Calu3 (cell line): ENCODE measurements at places on chromosomes 7 and 10. TPM values are rescaled to one million over a fixed set of nuclear protein-coding genes. Genes with fewer than 3 reads are reported as not detected.

The IDI2 gene
- total RNA-seq, result not detected in 2 replicates

The C10orf90 gene
- not detected in 2 replicates for total RNA-seq

The EPO gene
- total RNA-seq, result not detected in 2 replicates

The PI4K2A gene
- 12.6 and 13.0 TPM in 2 replicates for total RNA-seq

The ALOX5 gene
- 44.9 and 57.0 TPM in 2 replicates for total RNA-seq

DNA sequence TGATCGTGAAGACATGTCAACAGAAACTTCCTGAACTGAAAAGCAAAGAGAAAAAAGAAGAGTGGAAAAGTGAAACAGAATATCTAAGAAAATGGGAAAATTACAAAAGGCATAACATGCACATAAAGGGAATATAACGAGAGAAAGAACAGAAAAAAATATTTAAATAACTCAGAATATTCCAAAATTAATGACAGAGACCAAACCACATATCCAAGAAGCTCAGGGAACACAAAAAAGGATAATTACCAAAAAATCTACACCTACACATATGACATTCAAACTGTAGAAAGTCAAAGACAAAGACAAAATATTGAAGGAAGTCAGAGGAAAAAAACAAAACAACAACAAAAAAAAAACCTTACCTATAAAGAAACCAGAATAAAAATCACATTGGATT, 105.5 kb downstream of the OR13A1 start:
- H3K27me3 ChIP-seq, result peaks cover 40% of the 10 kb centered on the region
- H3K4me3 ChIP-seq, result no peak overlapping the region
- H3K27ac ChIP-seq, result no peak overlapping the region
- H3K4me1 ChIP-seq, result no peaks in the 10 kb centered on the region
- H3K36me3 ChIP-seq, result no peaks in the 10 kb centered on the region

- peaks cover 26% of the 10 kb centered on the region for H3K36me3 ChIP-seq
- H3K4me3 ChIP-seq, result peak overlapping the region; percentile 97
- no peaks in the 10 kb centered on the region for H3K27me3 ChIP-seq
- DNase-seq, result peak; percentile 12
- H3K4me1 ChIP-seq, result peaks cover 9% of the 10 kb centered on the region
Measured at GRCh38 chr10:113680190-113681111, 739 bp downstream of the CASP7 start.

DNA sequence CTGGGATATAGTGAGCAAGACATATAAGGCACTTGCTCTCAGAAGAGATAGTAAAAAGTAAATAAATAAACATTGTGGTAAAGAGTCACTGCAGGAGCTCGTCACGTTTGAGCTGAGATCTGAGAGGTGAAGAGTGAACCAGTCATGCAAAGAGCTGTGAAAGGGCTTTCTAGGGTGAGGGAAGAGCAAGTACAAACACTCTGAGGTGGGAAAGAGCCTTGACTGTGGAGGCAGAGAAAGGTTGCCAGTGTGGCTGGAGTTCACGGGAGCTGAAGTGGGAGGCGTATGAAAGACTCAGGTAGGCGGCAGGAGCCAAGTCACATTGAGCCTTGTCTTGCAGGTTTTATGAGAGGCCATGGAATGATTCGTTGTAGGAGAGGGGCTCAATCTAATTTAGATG, 141.0 kb downstream of the C1GALT1 start:
- H3K27ac ChIP-seq, result no peak overlapping the region
- no peak for DNase-seq
- no peaks in the 10 kb centered on the region for H3K36me3 ChIP-seq
- H3K4me3 ChIP-seq, result no peak overlapping the region
- peaks cover 3% of the 10 kb centered on the region for H3K27me3 ChIP-seq

DNA sequence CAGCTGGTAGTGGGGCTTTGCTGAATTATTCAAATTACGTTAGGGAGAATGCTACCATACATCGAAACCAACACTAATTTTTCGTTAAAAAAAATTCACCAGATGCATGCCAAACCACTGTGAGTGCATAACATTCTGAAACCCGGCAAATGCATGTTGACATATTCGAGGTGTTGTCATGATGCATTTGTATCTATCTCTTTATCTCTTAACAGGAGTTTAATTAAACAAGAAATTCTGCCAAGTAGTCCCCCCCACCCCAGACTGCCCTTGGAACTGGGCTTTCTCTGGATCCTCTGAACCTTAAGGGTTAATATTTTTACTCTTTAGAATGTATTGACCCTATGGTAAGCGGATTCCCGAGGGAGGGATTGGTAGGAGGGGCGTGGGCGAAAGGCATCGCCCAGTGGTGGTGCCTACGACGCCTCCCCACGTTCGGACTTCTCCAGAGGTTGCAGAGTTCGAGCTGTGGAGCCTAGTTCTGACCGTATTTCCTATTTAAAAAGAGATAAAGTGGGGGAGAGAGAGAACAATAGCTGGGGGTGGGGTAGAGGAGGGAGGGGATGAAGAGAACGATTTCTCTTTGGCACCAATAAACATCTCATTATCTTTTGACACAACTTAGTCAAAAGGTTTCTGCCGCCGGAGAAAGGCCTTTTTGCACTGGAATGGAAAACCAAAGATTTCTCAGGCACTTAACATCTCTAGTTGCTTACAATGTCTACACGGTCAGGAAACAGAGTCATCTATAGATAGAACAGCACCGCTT, 7.2 kb downstream of the DLX6 start:
- no peak overlapping the region for H3K4me3 ChIP-seq
- H3K27me3 ChIP-seq, result peaks cover 80% of the 10 kb centered on the region
- peaks cover 9% of the 10 kb centered on the region for H3K36me3 ChIP-seq
- peaks cover 8% of the 10 kb centered on the region for H3K4me1 ChIP-seq

DNA sequence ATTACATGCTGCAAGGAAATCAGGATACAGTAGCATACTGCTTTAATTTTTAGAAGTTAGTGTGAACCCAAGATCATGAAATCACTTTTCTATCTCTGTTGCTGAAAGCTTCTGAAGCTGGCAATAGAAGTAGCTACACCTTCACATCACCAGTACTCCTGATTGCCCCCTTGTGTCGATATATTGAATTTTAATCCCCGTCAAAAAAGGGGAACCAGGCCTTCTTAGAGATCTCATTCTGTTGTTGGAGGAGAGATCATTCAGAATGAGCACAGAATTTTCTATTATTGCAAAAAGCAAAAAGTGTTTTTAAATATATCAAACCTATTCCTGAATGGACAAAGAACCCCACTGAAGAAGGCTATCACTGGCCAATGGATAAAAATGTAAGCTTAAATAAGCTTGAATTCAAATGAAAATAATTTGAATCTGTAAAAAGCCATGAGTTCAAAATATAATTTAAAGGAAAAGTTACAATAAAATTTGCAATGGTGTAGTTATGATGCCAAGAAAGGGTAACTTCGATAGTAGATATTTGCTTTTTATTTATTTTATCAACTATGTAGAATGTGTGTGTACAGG, 39.7 kb upstream of the TEX47 start:
- no peak overlapping the region for H3K4me3 ChIP-seq
- peak; percentile 21 for DNase-seq
- no peak overlapping the region for H3K27ac ChIP-seq
- no peaks in the 10 kb centered on the region for H3K36me3 ChIP-seq
- H3K27me3 ChIP-seq, result no peaks in the 10 kb centered on the region
- H3K4me1 ChIP-seq, result no peaks in the 10 kb centered on the region

- H3K4me1 ChIP-seq, result no peaks in the 10 kb centered on the region
- peaks cover 95% of the 10 kb centered on the region for H3K27me3 ChIP-seq
- H3K4me3 ChIP-seq, result no peak overlapping the region
- DNase-seq, result no peak
Measured at GRCh38 chr7:45570797-45571196, 3.4 kb upstream of the ADCY1 start.

DNA sequence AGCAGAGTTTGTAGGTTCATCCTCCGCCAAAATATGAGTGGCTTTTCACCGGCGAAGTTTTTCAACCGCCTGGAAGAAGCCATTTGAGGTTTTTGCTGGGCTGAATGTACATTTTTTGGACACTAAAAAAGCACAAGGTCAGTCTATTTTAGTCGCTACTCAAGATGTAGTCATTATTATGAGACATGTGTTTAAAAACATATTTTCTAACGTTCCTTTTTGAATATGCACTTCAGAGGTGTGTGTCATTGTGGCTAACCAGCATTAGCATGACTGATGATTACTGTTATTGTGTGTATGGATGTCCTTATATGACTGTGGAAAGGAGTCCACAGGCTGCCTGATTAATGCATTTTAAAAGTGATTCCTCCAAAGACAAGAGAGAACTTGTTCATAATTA, 605.4 kb downstream of the INHBA start:
- no peaks in the 10 kb centered on the region for H3K4me1 ChIP-seq
- no peaks in the 10 kb centered on the region for H3K36me3 ChIP-seq
- H3K27ac ChIP-seq, result no peak overlapping the region
- H3K4me3 ChIP-seq, result no peak overlapping the region
- DNase-seq, result no peak

GRCh38 chr10:95785942-95786669, 30.1 kb downstream of the ENTPD1 start:
- peaks cover 4% of the 10 kb centered on the region for H3K4me1 ChIP-seq
- H3K36me3 ChIP-seq, result peaks cover 3% of the 10 kb centered on the region
- no peaks in the 10 kb centered on the region for H3K27me3 ChIP-seq
- DNase-seq, result no peak
- H3K27ac ChIP-seq, result no peak overlapping the region

GRCh38 chr7:115476671-115477181, 553.8 kb downstream of the TFEC start:
- H3K36me3 ChIP-seq, result peaks cover 4% of the 10 kb centered on the region
- H3K27me3 ChIP-seq, result no peaks in the 10 kb centered on the region
- no peak overlapping the region for H3K27ac ChIP-seq
- H3K4me3 ChIP-seq, result no peak overlapping the region

DNA sequence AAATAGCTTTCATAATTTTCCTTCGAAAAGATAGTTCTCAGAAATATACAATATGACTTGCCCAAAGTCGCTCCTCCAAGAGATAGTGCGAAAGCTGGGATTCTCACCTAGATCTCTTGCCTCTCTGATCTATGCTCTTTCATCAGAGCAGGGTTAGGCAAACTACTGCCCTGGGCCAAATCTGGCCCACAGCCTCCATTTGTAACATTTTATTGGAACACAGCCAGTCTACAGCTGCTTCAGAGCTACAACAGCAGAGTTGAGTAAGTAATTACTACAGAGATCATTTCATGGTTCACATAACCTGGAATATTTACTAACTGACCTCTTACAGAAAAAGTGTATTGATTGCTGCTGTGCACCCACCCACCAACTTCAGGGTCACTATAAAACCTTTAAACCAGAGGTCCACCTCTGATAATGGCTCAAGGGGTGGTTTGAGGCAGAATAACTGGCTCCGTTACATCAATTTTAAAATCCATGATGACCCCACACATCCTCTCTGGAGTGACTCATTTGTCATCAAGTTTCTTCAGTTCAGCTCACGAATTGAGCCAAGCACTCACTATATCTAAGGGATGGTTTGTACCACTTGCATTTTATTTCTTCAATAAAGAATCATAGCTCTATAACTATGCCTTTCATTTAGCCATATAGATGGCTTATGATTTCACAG, 1019.0 kb downstream of the XPNPEP1 start:
- no peak overlapping the region for H3K4me3 ChIP-seq
- no peaks in the 10 kb centered on the region for H3K27me3 ChIP-seq
- H3K36me3 ChIP-seq, result no peaks in the 10 kb centered on the region
- no peaks in the 10 kb centered on the region for H3K4me1 ChIP-seq
- H3K27ac ChIP-seq, result no peak overlapping the region

DNA sequence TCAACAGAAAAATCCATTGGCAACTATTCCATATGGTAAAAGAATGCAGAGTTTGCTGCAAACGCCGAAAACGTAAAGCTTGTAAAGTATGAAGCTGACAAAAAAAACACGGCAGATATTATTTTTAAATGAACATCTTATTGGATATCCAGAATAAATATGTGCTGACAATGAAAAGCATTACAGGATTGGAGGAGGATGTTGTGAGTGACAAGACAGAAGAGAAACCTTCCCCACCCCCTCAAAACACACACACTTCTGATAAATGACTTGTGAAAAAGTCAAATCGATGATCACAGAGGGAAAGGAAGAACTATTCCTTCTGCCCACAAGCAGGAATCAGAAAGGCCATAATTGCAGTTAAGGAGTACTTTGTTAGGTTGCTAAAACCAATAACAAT, 14.6 kb downstream of the FAM131B start:
- peaks cover 10% of the 10 kb centered on the region for H3K4me1 ChIP-seq
- H3K27me3 ChIP-seq, result peaks cover 66% of the 10 kb centered on the region
- H3K4me3 ChIP-seq, result no peak overlapping the region
- no peak overlapping the region for H3K27ac ChIP-seq
- DNase-seq, result no peak
- peaks cover 9% of the 10 kb centered on the region for H3K36me3 ChIP-seq

- no peak overlapping the region for H3K27ac ChIP-seq
- DNase-seq, result no peak
- H3K36me3 ChIP-seq, result no peaks in the 10 kb centered on the region
- no peak overlapping the region for H3K4me3 ChIP-seq
- H3K4me1 ChIP-seq, result peaks cover 19% of the 10 kb centered on the region
Measured at GRCh38 chr7:91953618-91954017, 13.0 kb downstream of the AKAP9 start.

DNA sequence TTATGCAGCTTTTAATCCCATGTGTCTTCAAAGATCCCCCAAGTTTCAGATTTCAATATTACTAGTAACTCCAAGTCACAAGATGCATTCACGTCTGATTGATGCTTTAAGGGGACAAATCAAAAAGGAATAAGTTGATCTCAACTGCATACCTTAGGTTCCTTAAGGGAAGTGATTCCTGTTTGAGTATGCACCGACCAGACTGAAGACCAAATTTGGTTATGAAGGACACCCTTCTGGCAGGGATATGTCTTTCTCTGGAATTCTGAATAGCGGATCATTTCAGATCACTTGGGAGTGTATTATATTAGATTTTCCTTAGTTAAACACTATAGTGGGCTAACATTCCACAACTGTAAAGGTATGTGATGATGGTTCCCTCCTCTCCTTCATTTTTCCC, 4.3 kb downstream of the KIF5B start:
- peak overlapping the region; percentile 23 for H3K4me3 ChIP-seq
- no peak for DNase-seq
- H3K27me3 ChIP-seq, result no peaks in the 10 kb centered on the region
- H3K4me1 ChIP-seq, result peaks cover 34% of the 10 kb centered on the region

DNA sequence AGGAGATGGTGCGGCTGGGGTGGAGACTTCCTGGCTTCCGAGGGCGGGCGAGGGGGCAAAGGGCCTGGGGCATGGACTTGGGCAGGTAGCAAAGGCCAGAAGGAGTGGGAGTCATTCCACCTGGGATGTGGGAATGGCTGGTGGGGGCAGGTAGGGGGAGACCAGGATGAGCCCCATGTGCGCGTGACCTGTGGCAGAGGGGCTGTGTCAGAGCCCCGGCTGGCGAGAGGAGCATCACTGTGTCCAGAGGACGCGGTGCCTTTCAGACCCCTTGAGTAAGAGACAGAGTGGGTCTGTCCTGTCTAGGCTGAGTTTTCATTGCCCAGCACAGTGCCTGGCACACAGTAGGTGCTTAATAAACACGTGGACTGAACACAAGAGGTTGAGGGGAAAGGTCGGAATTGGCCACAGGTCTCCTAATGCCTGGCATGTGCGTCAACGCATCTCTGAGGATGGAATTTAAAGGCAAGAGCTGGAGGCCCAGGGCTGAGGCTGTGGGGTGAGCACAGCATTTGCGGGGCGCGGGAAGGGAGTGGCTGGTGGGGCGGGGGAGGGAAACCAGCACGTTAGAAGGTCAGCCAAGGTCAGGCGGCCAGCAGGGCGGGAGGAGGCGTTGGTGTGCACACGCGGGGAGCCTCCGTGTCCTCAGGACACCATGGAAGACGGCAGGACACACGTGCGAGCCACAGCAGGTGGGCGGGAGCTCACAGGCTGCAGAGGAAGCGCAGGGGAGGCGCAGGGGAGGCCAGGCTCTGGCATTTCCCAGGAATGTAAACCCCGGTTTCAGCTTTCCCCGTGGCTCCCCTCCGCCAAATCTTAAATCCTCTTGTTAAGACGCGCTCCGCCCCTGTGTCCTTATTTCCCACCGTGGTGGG, 51.8 kb downstream of the CUX1 start:
- peak overlapping the region; percentile 5 for H3K4me3 ChIP-seq
- H3K4me1 ChIP-seq, result peaks cover 36% of the 10 kb centered on the region
- no peaks in the 10 kb centered on the region for H3K27me3 ChIP-seq
- DNase-seq, result no peak
